ENCODE measurements at places on chromosomes 12 and 14.

DNA sequence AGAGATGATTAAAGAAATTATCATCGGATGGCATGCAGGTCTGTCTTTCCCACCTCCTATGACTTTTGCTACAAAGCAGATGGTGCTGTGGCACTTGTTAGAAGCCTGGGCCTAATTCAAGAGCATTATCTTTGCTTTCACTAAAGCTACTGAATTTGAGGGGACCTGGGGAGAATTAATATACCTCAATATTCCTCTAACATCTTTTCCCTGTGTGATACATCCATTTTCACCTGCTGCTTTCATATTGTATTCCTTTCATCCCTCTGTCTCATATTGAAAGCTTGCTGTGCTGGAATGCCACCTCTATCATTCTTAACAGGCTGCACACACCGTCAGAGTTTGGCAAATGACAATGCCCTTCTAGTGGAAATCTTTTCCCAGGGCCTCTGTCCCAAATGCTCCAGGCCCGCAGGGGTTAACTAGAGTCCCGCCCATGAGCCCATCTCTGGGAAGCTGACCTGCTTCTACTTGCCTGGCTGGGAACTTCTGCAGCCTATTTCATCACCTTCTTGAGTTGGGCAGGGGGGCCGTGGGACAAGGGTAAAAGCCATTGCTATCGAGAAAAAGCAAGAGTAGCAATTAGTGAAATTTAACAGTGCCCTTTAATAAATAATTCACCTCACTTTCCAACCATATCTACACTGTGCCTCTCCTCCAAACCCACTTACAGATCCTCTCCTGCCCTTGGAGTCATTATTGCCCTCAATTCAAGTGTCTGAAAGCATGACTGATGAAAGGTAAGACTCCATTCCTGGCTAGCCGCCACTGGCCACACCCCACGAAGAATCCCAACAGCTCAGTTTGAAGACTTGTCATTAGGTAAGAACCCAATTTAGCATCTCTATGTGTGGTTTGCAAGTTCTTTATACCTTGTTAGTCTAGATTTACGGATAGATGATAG is 126.7 kb upstream of the BTG1 start:
- no peak for DNase-seq

DNA sequence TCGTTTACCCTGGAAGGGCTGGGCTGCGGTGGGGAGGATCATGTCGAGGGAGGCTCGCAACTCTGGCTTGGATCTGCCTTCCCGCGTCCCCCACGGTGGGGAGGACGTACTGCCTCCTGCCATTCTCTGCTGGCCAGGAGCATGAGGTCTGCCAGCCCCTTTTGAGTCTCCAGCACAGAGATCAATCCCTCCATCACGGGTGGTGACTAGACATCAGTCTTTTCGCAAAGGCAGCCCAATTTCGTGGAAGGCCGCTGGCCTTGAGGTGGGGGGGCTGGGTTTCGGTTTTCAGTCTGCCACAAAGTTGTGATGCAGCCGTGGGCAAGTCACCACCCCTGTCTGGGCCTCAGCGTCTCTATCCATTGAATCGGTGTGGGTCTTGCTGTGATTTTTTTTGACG is 62.2 kb downstream of the PRMT8 start:
- DNase-seq, result no peak

- DNase-seq, result no peak
Measured at GRCh38 chr14:71454513-71455332, 477.5 kb upstream of the RGS6 start.

DNA sequence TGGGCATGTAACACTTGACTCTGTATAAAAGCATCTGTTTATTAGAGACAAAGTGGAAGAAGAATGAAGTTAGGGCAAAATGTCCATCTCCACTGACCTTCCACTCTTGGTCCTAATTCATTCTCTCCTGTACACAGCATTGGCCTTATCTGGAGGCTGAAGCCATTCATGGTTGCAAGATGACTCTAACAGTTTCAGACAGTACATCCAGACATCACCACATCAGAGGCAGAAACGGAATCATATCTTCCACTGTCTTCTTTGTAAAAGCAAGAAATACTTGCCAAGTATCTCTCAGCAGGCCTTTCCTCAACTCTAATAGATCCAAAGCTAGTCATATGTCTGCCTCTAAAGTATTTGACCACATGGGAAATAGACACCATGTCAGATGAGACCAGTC is 41.1 kb downstream of the PTHLH start:
- no peak for DNase-seq

GRCh38 chr12:48351022-48351708 is 446 bp upstream of the ZNF641 start:
- no peak for DNase-seq

DNA sequence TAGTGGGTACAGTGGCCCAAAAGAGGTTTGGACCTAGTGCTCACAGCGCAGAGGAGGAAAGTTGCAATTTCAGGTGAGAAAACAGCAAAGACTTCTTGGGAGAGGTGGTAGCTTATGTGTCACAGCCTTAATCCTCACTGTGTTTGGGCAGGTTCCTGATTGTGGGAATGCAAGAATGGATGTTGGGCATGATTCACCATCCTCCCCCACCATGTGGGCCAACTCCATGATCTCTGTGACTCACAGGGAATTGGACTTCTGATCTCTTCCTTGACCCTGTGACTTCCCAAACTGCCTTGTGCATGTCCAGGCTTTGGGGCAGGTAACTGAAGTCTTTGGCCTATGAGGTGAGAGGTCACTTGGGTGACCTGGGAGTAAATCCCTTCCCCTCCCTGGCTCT is 1.8 kb upstream of the CHST11 start:
- no peak for DNase-seq

GRCh38 chr14:24959791-24960331 is 90.1 kb downstream of the STXBP6 start:
- DNase-seq, result no peak

- DNase-seq, result no peak
Measured at GRCh38 chr12:113876160-113876559, 90.0 kb downstream of the RBM19 start.

DNA sequence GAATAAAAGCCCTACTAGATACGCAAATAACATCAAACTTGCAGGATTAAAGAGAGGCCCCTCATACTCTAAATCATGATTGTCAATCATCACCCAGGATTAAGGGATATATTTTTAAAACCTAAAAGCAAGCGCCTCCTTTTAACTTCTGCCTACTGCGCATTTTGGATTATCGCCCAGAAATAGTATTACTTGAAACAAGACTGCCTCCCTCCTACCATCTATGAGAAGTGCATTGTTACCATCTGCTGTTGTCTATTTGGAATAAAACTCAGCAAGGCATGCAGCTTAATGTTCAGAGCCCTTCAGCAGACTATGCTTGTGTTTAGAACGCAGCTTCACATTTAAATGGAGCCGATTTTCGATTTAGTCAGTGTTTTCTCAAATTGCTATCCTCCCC is 79.6 kb downstream of the EXOC5 start:
- no peak for DNase-seq

DNA sequence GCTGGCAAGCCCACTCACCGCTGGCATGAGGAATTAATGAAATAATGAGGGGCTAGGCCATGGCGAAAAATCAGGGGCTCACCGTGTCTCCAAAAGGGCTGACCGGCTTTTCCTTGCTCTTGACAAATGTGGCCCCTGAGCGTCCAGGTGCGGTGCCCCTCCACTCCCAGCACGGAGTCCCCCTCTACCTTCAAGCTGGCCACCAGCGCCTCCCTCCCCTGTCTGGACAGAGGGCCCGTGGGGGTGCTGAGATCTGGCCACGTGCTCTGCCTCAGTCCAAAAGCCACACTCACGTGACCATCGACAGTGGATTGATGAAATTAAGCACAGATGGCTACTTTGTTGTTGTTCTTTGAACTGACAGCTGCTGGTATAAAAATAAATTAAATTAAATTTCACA is 78.8 kb upstream of the BCL11B start:
- no peak for DNase-seq

- DNase-seq, result no peak
Measured at GRCh38 chr14:78946949-78947348, 776.8 kb downstream of the NRXN3 start.

DNA sequence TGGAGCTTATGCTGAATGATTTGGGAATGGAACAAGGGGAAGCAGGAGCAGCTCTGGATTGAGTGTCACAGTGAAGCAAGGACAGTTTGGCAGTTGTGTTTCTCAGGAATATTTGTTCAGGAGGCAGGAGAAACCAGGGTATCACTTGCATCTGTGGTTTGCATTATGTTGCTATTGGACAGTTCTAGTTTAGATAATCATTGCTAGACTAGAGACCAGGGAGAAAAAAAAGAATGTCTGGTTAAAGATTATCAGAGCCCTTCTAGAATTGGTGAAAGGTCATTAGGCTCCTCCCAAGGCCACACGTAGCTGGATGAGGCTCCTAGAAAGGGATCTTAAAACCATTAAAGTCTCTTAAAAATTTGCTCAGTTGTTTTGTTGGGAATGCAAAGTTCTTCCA is 17.0 kb upstream of the SRSF5 start:
- DNase-seq, result no peak

GRCh38 chr12:115474539-115475353 is 790.8 kb upstream of the TBX3 start:
- DNase-seq, result no peak

DNA sequence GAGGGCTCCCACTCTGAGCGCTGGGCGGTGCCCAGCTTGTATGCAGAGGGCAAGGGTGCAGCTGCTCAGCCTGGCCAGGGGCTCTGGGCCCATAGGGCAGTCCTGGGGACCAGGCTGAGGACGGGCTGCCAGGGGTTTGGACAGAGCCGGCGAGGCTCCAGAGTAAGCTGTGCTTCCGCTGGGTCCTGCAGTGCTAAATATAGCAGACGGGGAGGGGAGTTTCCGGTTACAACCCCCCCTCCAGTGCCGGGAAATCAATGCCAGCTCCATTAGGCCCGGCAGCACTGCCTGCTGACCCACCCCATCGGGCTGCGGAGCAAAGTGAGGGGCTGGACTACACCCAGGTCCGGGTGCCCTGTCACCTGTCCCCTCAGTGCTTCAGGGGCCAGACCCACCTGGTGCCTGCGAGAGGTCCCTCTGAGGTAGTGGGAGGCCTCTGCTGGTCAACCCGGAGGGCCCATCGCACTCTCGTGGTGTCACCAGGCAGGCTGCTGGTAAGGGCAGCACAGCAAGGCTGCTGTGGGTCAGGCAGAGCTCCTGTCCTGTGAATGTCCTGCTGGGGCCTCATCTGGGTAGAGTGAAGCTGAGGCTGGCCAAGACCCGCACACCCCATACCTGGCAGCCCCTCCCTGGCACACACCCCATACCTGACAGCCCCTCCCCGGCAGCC is 2.6 kb upstream of the JAG2 start:
- no peak for DNase-seq

- no peak for DNase-seq
Measured at GRCh38 chr12:62578726-62579125, 112.1 kb downstream of the MON2 start.

DNA sequence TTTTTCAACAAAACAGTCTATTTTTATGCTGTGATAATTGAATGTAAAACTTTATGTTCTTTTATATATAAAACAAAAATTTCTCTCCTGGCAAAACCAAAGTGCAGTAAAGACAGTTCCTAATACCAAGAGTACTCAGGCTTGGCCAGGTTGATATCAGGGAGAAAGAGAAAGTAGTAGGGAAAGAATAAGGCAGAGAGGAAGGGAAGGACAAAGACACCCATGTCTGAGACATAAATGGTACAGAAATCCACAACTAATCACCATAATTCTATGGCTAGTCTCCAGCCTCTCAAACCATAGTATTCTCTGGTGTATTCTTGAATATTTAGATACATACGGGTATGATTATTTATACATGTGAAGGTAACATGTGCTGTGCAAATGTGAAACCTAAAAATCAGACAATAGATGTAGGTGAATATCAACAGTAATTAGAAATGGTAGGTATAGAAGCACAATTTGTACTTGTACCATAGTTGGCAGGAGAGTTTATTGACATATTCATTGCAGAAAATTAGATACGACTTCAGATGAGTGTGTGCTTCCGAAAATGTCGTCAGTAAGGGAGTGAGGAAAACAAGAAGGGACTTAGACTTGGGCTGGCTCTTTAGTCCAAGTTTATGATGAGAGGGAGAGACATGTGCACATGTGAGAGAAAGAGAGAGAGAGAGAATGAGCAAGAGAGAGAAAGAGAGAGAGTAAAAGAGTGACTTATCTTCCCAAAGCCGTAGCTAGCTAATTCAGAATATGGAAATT is 230.8 kb upstream of the NPAS3 start:
- no peak for DNase-seq

DNA sequence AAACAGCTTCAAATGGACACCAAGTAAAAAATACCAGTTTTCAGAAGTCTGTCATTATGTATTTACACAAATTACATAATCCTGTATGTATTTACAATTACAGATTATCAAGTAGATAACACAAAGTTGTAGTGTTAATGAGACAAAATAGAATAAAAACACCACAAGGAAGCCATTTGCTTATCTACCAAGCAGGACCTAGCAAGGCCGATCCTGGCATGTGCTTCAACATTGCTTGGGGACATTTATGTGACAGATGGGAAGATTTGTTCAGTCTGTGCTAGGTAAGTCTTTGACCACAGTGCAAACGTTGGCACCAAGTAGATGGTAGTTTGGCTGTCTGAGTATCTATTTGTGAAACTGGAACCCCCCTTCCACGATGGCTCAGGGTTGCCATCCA is 35.8 kb downstream of the BCAT1 start:
- DNase-seq, result no peak

DNA sequence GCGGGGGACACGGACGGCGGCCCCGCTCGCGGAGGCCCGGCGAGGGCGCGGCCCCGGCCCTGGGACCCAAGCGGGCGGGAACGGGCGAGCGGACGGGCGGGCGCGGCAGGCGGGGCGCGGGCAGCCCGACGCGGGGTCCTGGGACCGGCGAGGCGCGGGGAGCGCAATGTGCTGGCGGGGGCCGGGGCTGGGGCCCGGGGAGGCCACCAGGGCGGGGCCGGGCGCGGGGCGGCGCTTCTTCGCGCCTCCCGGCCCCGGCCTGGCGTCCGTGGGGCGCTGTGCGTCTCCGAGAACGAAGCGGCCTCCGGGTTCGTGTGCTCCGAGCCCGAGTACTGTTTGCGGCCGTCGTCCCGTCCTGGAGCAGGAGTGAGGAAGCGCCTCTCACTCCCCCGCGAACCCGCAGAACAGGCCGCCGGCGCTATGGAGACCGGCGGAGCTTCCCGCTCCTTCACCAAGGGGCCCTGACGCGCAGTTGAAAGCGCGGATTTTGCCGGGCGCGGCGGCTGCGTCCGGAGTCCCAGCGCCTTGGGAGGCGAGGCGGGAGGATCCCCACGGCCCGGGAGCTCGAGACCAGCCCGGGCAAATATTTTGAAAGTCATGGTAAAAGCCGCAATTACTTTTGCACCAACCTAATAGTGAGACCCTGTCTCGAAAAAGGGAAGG is 420 bp upstream of the ANKLE2 start:
- DNase-seq, result peak; percentile 90
